Activated T-cell treated with anti-CD3 and anti-CD28 coated beads, Interleukin-2, amount 50 U/mL, for 72 hours (primary cell): ENCODE measurements at places on chromosomes 6 and 20. TPM values are rescaled to one million over a fixed set of nuclear protein-coding genes. Genes with fewer than 3 reads are reported as not detected.

DNA sequence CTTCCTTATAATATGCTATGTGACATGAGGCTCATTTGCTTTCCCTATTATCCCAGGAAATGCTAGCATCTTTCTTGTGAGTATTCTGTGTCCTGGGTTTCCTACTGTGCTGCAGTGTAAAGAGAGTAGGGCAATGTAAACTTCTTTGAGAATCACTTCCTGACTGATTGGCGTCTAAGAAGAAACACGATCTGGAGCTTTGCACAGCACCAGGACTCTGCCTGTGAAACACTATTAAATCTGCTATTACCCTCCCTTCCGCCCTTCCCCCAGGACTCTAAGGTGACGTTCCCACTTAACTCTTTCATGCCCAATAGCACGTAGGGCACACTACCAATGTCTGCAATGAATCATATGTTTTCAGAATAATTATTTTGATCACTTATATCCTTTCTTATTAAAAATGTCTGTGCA, 607.3 kb upstream of the CITED2 start:
- no peak overlapping the region for H3K27ac ChIP-seq
- H3K36me3 ChIP-seq: no peaks in the 10 kb centered on the region
- no peak overlapping the region for H3K4me3 ChIP-seq
- DNase-seq: no peak
- peaks cover 11% of the 10 kb centered on the region for H3K4me1 ChIP-seq

GRCh38 chr20:24820345-24820744, 128.7 kb upstream of the CST7 start:
- no peak for DNase-seq
- H3K4me1 ChIP-seq: no peaks in the 10 kb centered on the region

DNA sequence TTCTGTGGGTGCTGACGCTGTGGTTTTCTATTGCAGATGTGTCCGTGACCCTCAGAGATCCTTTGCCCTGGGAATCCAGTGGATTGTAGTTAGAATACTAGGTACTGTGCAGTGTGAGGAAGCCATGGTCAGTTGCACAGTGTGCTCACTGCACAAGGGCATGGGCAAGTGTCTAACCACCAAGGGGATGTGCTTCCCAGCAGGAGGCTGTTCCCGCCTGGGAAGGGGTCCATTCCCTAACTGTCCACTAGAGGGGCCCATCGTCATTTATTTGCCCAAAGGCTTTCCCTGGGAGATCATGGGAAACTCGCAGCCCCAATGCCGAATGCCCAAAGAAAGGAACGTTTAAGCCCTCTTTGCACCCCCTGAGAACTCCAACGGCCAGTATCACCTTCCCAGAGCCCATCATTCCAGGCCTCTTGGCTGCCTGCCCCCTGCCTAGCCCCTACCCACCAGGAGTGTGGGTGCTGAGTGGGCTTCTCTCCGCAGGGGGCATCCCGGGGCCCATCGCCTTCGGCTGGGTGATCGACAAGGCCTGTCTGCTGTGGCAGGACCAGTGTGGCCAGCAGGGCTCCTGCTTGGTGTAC, 26.2 kb downstream of the SLCO4A1 start:
- DNase-seq: peak; percentile 32
- peaks cover 8% of the 10 kb centered on the region for H3K36me3 ChIP-seq
- no peaks in the 10 kb centered on the region for H3K27me3 ChIP-seq
- H3K4me3 ChIP-seq: no peak overlapping the region

DNA sequence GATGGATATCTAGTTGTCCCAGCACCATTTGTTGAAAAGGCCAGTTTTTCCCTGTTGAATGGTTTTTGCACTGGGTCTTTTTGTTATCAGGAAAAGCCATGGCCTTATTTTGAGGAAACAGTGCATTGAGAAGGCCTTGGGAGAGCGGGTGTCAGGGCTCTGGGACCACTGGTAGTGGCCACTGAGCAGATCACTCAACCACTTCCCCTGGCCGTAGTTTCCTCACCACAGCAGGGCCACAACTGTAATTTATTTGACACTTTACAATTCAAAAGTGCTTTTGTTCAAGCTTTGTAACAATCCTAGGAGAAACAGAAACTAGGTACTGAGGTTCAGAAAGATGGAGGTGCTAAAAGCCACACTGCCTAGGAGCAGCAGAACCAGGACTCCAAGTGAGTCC, 281.8 kb downstream of the GMDS start:
- H3K27me3 ChIP-seq: no peaks in the 10 kb centered on the region
- H3K36me3 ChIP-seq: peaks cover 1% of the 10 kb centered on the region
- no peak overlapping the region for H3K27ac ChIP-seq
- H3K4me1 ChIP-seq: no peaks in the 10 kb centered on the region
- DNase-seq: no peak

- no peaks in the 10 kb centered on the region for H3K36me3 ChIP-seq
- H3K27me3 ChIP-seq: no peaks in the 10 kb centered on the region
- H3K4me1 ChIP-seq: no peaks in the 10 kb centered on the region
- no peak for DNase-seq
- H3K4me3 ChIP-seq: no peak overlapping the region
Measured at GRCh38 chr6:120966321-120966720, 368.0 kb downstream of the TBC1D32 start.

- no peak for DNase-seq
- peaks cover 3% of the 10 kb centered on the region for H3K36me3 ChIP-seq
Measured at GRCh38 chr6:12173181-12173580, 117.0 kb upstream of the EDN1 start.

- no peaks in the 10 kb centered on the region for H3K27me3 ChIP-seq
- DNase-seq: no peak
- H3K36me3 ChIP-seq: peaks cover 5% of the 10 kb centered on the region
- peaks cover 28% of the 10 kb centered on the region for H3K4me1 ChIP-seq
- no peak overlapping the region for H3K4me3 ChIP-seq
Measured at GRCh38 chr6:315921-316752, 23.9 kb downstream of the DUSP22 start.

- DNase-seq: no peak
- H3K36me3 ChIP-seq: no peaks in the 10 kb centered on the region
- H3K4me3 ChIP-seq: no peak overlapping the region
Measured at GRCh38 chr20:25314497-25315417, 66.9 kb downstream of the PYGB start.

- no peaks in the 10 kb centered on the region for H3K36me3 ChIP-seq
- DNase-seq: no peak
- no peak overlapping the region for H3K27ac ChIP-seq
- H3K27me3 ChIP-seq: peaks cover 7% of the 10 kb centered on the region
- no peak overlapping the region for H3K4me3 ChIP-seq
Measured at GRCh38 chr6:151119823-151120524, 119.8 kb upstream of the AKAP12 start.

DNA sequence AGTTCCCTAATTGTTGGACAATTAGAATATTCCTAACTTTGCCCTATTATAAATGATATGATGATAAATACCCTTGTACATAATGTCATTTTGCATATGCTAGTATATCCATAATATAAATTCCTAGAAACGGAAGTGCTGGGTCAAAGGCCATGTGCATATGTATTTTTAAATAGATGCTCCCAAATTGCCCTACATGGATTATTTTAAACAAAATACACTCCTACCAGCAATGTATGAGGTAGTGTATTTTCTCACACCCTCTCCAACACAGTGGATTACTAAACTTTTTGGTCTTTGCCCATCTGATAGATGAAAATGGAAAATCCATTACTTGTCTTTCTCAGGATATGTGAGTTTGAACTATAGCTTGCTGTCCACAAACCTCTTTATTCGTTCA, 385.1 kb upstream of the JARID2 start:
- no peaks in the 10 kb centered on the region for H3K27me3 ChIP-seq
- H3K4me1 ChIP-seq: peaks cover 81% of the 10 kb centered on the region
- H3K4me3 ChIP-seq: peak overlapping the region; percentile 35
- peak overlapping the region; percentile 85 for H3K27ac ChIP-seq

DHX35 gene
- total RNA-seq: 14.2 TPM

MICB gene
- total RNA-seq: 22.3 TPM

BACH2 gene
- 101 TPM for total RNA-seq

HLA-DOA gene
- 3.1 TPM for total RNA-seq

ADGRG6 gene
- total RNA-seq: 0.74 TPM

EPB41L1 gene
- 0.70 TPM for total RNA-seq

MAP3K7 gene
- total RNA-seq: 26.3 TPM

AIG1 gene
- 23.8 TPM for total RNA-seq
